ENCODE measurements at places on chromosomes 2 and 18.

DNA sequence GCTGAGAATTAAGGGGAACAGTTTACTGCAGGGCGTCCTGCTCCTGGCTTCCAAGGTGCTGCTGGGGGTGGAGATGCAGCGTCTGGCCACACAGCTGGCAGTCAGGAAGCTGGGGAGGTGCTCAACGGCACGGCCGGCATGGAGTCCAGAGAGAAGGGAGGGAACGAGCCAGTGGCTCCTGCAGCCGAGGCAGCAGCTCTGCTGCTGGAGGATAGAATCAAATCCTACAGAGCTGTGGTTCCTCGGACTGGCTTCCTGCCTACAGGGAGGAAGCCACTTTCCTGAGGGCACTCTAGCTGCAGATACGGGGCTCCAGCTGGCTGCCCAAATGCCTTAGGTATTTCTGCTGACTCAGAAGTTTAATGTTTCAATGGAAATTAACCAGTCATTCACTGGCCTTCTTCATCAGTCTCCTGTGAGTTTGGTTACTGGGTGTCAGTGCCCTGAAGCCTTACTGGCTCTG, 266.3 kb downstream of the TWIST2 start:
- no peak for DNase-seq

DNA sequence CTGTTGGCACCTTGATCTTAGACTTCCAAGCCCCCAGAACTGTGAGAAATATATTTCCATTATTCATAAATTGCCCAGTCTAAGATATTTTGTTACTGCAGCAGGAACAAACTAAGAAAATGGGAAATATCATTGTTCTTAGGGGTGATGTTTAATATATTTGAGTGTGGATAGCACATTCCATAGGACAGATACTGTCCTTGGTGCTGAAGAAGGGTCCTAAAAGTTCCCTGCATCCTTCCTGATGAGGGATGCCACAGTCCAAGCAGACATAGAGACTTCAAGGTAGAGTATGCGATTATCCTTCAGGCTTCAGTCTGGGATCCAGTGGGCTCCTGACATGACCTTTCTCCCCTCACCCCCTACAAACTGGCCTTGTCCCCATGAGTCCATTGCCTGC, 689.0 kb downstream of the TDRD15 start:
- no peak for DNase-seq

- DNase-seq, result no peak
Measured at GRCh38 chr18:47802802-47803201, 127.7 kb downstream of the SMAD2 start.

DNA sequence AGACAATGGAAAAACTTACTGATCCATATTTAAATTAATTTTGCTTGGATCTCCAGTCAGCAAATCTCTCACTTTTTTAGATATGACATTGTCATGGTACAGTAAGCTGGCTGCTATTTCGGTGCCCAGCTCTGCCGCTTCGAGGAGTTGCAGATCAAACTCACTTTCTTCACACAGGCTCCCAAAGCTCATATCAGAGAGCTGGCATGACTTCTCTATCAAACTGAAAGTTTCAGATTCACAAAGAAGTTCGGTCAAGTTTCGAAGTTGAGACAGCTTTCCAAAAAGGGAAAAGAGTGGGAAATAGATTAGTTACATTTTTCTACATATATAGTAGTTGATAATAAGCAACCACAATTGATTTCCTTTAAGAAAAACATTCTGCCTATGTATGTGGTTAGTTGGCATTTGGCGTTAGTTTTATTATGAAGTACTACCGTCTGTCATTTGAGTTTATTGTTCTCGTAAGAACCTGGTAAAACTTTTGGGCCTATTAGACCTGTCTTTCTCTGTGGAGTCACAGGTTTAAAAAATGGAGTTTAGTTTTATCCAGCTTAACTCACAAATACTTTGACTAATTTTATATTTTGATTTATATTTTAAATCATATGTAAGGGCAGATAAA, 118.8 kb downstream of the ABCA12 start:
- no peak for DNase-seq

- no peak for DNase-seq
Measured at GRCh38 chr2:15788830-15789229, 151.5 kb upstream of the MYCN start.

- DNase-seq, result no peak
Measured at GRCh38 chr2:569681-570080, 107.5 kb downstream of the TMEM18 start.

- DNase-seq, result no peak
Measured at GRCh38 chr18:79899609-79900445, 51.6 kb downstream of the SLC66A2 start.

GRCh38 chr2:136486115-136486514, 279.2 kb upstream of the THSD7B start:
- no peak for DNase-seq

DNA sequence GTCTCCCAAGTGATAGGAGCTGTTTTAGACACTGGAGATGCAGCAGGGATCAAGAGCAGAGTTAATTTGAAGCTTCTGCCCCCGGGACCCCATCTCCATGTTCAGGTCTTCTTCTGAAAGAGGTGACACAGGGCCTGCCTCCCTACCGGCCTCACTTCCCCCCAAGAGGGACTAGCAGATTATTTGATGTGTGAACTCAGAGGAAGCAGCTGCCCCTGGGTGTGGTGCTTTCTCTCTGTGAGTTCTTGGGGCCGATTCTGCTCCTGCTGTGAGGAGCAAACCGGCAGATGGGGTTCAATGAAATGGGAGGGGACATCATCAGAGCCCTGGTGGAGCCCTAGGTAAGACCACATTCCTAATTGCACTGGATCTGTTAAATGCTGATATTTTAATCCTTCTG, 193.4 kb downstream of the FBXO15 start:
- no peak for DNase-seq

- DNase-seq, result peak; percentile 85
Measured at GRCh38 chr2:240916571-240917008, 10.5 kb downstream of the CROCC2 start.

GRCh38 chr18:35095983-35096676, 54.9 kb downstream of the MAPRE2 start:
- no peak for DNase-seq

DNA sequence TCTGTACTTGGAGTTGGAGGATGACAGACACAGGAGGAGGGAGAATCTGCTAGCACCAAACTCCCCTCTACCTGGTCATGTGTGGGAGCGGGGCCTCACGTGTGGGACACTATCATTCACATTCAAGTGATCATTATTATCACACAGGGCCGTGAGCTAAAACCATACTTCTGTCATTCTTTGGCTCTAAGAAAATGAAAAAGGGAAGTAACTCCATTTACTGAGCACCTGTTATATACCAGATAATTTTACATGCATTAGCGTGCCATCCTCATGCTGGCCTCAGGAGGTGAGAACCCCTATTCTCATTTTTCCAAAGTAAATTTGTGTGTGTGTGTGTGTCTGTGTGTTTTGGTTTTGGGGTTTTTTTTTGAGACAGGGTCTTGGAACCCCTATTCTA, 150.1 kb downstream of the GLI2 start:
- no peak for DNase-seq

GRCh38 chr2:47218066-47218581, 63.0 kb upstream of the STPG4 start:
- DNase-seq, result no peak

DNA sequence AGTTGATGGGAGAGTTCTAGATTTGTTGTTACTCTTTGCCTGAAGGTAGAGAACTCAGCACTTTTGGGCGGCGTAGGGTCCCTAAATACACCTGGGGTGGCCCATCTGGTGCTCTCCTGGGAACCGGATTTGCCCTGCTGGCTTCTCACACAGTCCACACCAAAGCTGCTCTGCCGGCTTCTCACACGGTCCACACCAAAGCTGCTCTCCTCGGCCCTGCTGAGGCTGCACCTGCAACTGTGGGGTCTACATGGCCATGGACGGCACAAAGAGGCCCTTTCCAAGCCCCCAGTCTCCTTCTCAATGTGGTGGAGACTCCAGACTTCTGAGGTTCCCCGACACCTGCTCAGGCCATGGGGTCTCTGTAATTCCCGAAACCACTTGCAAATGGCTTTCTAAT, 124.8 kb upstream of the GPC1 start:
- DNase-seq, result no peak

GRCh38 chr2:171389325-171389724, 44.5 kb downstream of the METTL8 start:
- DNase-seq, result no peak

DNA sequence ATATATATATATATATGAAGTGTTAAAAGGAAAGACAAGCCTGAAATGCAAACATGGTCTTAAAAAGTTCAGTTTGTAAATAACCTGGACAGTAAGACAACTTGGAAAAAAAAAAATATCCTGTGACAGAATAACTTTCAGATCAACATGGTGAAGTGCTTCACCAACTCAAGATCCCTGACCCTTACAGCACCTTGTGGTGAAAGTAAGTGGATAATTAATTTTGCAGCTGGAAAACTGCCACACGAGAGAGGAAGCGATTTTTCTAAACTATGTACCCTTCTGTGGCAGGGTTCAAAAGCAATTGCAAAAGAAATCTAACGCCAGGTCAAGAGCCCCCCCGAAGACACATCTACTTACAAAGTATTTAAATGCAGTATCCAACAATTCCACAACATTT, 95.8 kb downstream of the PAX3 start:
- DNase-seq, result no peak

DNA sequence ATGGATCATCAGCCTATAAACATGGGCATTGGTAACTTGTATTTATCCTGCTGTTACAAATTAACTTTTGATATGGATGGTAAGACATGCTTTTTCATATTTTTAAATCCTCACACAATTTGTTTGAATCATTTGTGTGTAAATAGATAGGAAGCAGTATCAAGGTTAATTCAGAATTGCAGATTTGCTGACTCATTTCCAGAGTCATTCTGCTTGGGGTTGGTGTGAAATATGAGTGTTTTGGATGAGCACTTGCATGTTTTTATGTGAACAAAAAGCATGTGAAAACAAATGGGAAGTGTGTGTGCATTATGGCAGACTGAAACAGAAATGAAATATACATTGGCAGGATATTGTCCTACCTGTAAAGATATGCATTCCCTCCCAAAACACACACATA, 11.8 kb downstream of the CCDC85A start:
- no peak for DNase-seq

GRCh38 chr2:15107137-15107536, 454.0 kb downstream of the NBAS start:
- DNase-seq, result no peak

GRCh38 chr2:28499282-28499681, 3.4 kb downstream of the PLB1 start:
- no peak for DNase-seq

GRCh38 chr2:3475771-3476170, 43.6 kb downstream of the ADI1 start:
- DNase-seq, result no peak

- DNase-seq, result no peak
Measured at GRCh38 chr2:182767578-182767977, 51.5 kb downstream of the DNAJC10 start.

DNA sequence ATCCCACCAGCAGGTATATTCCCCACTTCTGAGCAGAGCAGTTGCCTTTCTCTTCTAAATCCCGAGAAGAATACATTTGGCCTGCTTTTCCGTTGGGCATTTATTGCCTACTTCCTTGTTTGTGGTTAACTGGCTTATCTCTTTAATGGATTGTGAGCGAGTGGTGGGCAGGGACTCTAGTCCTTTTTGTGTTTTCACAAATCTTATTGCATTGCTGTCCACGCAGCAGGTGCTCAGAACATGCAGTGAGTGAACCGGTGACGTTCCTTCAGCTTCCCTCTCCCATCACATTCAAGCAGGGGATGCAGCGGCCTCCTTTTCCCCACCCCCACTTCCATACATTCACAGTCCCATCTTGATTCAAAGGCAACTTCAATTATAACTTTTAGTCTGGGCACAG, 28.9 kb upstream of the GAREM2 start:
- no peak for DNase-seq

DNA sequence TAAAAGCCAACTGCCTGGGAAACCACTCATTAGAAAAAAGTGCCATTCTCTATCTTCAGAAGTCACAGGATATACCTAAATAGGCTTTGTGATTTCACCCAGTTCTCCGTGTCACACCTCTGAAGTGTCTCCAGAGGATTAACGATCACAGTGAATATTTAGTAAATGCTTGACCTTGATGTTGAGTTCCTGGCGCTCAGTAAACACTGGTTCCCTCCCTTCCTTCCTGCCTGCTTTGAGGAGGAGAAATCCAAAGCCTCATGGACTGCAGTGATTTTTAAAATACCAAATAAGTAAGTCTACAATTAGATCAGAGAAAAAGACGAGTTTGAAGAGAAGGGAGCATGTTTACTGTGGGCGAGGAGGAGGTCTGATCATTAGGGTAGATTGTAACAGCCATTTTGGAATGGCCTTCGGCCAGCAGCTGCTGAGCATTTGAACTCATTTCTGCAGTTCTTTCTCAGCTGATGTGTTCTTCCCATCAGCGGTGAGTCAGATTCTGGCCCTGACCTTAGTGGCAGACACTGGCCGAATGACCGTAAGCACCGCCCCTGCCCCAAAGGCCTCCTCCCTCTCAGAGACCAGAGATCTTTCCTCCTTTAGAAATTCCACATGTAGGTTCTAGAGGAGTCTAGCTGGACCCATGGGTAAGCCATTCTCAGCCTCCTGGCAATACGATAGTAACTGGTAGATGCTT, 62.1 kb upstream of the SLC16A14 start:
- peak; percentile 68 for DNase-seq

GRCh38 chr2:181022652-181023051, 42.2 kb downstream of the UBE2E3 start:
- no peak for DNase-seq

DNA sequence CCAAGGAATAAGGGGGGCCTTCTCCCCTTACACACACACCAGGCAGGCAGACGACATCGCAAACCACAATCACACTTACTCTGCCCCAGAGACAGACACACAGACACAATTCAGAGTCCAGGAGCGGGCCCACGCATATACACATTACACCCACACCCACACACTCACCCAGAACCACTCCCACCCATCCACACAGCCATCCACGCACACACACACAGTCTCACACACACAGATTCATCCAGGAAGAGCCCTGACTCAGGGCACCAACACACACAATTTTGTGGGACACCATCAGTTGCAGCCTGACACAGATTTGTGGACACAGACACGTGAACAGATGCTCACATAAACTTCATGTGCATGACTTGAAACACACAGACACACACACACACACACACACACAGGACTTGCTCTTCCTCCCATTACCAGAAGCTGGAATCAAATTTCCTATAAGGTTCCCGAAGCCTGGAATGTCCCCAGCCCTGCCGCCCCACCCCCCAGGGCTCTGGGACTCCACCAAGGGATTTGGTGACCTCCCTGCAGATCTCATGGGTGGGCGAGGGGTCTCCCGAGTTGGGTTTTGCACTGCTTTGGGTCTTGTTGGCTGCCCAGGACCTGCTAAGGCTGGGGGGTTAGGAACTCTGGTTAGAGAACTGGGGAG, 23.5 kb downstream of the TNS1 start:
- DNase-seq, result no peak

- no peak for DNase-seq
Measured at GRCh38 chr2:234969306-234970098, 17.7 kb downstream of the SH3BP4 start.

GRCh38 chr2:138782383-138782782, 2.2 kb upstream of the NXPH2 start:
- DNase-seq, result no peak

GRCh38 chr18:26710470-26711096, 154.9 kb downstream of the AQP4 start:
- DNase-seq, result no peak

GRCh38 chr2:144578099-144578498, 58.2 kb upstream of the ZEB2 start:
- DNase-seq, result no peak

GRCh38 chr2:129767346-129768035, 212.0 kb upstream of the RAB6C start:
- DNase-seq, result no peak

GRCh38 chr18:76955524-76956170, 133.3 kb downstream of the ZNF236 start:
- DNase-seq, result no peak

GRCh38 chr2:170641961-170642360, 73.2 kb upstream of the SP5 start:
- DNase-seq, result no peak
